ENCODE measurements at places on chromosomes 12 and 14. TPM values are rescaled to one million over a fixed set of nuclear protein-coding genes. Genes with fewer than 3 reads are reported as not detected.
A peak's percentile ranks its signal among the peaks of the same experiment; 100 is the strongest.

DNA sequence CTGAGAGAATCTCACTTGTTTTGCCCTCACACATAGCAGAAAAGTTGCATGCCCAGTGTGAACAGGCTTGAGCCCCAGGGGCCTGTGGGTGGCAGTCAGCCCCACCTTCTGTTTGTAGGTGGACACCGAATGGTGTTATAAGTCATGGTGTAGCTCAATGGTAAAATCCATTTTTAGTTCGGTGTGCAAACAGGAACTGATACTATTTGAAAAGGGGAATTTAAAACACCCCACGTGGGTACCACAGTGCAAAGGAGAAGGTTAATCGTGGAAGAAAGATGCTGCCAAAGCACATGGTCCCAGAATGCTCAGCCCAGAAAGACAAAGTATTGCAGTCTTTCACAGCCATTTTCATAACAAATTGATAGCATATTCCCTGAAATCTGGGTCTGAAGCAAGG is 71.8 kb upstream of the GZMB start:
- H3K27me3 ChIP-seq: peaks cover 4% of the 10 kb centered on the region
- H3K36me3 ChIP-seq: no peaks in the 10 kb centered on the region
- H3K27ac ChIP-seq: no peak overlapping the region
- H3K4me1 ChIP-seq: no peaks in the 10 kb centered on the region

DNA sequence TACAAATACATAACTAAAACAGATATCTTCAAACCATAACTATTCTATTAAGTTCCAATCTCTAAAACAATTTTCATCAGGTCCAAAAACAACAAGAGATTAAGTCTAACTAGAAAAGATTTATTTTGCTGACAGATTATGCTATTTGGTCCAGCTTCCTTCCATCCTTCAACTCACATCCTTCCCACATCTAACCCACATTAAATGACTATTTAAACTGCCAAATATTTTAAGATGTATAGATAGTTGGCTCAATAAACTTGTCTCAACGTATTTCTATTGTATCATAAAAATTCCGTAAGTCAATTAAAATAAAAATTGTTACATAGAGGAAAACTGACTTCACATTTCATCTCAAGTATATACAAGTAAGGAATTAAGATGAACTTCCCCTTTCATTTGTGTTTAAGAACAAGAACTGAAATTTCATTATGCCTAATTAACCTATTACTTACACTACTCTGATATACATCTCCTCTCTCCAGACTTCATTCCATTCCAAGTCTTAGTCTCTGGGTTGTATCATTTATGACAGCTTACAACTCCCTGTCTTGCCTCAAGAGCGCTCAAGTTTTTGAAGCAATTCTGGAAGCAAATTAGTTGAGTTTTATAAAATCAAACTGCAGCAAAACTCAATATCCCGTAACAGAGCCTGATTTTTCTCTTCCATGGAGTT is 25.4 kb downstream of the PAWR start:
- H3K4me3 ChIP-seq: no peak overlapping the region
- no peak overlapping the region for H3K27ac ChIP-seq
- H3K36me3 ChIP-seq: no peaks in the 10 kb centered on the region
- no peak for DNase-seq
- no peaks in the 10 kb centered on the region for H3K27me3 ChIP-seq

DNA sequence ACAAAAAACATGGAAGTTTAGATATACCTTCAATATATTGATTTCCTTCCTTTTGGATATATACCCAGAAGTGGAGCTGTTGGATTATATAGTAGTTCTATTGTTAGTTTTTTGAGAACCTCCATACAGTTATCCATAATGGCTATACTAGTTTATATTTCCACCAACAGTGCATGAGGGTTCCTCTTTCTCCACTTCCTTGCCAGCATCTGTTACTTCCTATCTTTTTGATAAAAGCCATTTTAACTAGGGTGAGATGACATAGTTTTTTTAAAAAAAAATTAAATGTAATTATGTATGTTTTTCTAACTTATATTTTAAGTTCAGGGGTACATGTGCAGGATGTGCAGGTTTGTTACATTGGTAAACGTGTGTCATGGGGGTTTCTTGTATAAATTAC is 10.0 kb upstream of the SLC38A4 start:
- no peak for DNase-seq
- no peak overlapping the region for H3K27ac ChIP-seq
- H3K27me3 ChIP-seq: peaks cover 40% of the 10 kb centered on the region
- no peak overlapping the region for H3K4me3 ChIP-seq
- peaks cover 8% of the 10 kb centered on the region for H3K4me1 ChIP-seq

- no peaks in the 10 kb centered on the region for H3K4me1 ChIP-seq
- DNase-seq: no peak
- H3K27me3 ChIP-seq: no peaks in the 10 kb centered on the region
Observed at GRCh38 chr12:49869816-49870500, 27.1 kb upstream of the BCDIN3D start.

DNA sequence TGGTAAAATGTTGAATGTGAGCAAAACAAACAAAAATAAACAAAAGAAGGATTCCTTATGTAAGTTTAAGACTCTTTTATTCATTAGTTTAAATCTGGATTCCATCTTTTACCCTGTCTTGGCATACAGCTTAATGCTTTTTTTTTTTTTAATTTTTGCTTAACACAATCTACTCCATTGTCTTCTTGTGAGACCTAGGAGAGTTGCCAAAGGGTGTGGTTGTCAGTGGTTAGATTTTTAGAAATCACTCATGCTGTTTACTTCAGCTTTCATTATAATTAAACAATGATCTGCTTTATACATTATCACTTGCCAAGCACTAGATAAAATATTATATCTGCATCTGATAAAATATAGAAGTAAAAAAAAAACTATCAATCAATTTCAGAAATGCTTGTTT is 77.7 kb upstream of the KITLG start:
- no peak overlapping the region for H3K27ac ChIP-seq
- DNase-seq: no peak
- H3K4me1 ChIP-seq: no peaks in the 10 kb centered on the region
- no peaks in the 10 kb centered on the region for H3K36me3 ChIP-seq
- no peaks in the 10 kb centered on the region for H3K27me3 ChIP-seq

DNA sequence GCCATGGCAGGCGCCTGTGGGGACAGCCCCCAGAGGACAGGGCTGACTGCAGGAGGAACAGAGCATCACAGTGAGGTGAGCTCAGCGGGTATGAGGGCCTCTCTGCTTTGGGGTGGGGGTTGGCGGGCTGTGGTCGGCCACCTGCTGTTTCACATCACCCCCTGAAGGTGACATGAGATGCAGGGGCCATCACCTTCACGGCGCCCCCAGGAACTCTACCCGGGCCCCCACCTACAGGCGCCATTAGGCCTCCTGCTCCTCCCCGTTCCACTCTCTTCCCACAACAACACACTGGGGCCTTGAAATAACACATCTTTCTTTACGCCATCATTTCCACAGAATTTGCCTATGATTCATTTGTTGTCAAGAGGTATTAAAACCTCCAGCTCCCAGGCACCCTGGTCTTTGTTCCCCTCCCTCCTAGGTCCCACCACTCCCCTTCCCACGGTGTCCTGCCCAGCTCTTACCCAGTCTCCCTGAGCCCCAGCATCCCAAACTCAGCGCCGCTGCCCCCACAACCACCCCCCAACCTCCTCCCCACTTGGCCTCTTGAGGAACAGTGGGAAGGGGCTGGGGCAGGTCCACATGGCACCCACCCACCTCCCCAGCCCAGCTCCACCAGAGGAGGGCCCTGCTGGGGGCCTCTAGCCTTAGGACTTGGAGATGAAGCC is 12.7 kb upstream of the HDAC7 start:
- DNase-seq: peak; percentile 89
- H3K27ac ChIP-seq: peak overlapping the region; percentile 98
- peak overlapping the region; percentile 77 for H3K4me3 ChIP-seq
- H3K27me3 ChIP-seq: no peaks in the 10 kb centered on the region
- H3K36me3 ChIP-seq: peaks cover 2% of the 10 kb centered on the region

DNA sequence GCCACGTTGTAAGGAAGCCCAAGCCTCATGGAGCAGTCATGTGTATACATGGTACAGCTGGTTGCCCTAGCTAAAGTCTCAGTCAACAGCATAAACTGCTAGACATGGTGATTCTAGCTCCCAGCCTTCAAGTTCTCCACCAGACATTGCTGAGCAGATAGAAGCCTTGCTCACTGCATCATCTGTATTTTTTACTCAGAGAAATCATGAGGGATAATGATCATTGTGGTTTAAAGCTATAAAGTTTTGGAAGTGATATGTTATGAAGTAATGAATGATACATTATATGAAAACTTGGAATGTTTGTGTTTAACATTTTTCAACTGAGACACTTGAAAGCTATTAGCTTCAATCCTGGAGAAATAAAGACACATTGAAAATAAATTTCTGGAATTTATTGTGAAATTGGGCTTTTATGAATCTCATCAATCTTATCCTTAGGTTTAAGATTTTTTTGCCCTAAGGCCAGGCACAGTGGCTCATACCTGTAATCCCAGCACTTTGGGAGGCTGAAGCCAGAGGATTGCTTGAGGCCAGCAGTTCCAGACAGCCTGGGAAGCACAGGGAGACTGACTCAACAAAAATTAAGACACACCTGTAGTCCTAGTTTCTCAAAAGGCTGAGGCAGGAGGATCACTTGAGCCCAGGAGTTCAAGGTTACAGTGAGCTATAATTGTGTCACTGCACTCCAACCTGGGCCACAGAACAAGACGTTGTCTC is 5.6 kb upstream of the NFATC4 start:
- peaks cover 39% of the 10 kb centered on the region for H3K27me3 ChIP-seq
- peaks cover 4% of the 10 kb centered on the region for H3K36me3 ChIP-seq
- peaks cover 18% of the 10 kb centered on the region for H3K4me1 ChIP-seq
- no peak for DNase-seq
- H3K27ac ChIP-seq: no peak overlapping the region

DNA sequence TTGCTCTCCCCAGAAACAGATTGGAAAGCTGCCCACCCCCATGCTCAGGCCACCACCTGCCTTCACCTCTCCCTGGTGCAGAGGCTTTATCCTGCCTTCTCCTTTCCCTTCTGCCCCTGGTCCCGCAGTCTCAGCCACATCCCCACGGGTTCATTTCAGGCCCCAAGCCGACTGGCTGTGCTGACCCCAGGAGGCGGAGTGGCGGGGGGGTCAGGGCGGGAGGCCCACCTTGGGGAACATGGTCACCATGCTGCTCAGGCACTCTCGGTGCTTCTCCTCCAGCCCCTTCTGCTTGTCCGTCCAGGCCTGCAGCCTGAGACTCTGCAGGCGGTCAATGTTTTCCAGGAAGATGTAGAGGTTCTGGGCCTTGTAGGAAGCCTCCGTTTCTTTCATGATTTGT is 6.9 kb downstream of the FAM186B start:
- H3K36me3 ChIP-seq: no peaks in the 10 kb centered on the region
- H3K4me3 ChIP-seq: no peak overlapping the region
- H3K27ac ChIP-seq: no peak overlapping the region

BMP4 gene
- 0.34 TPM for total RNA-seq

DNA sequence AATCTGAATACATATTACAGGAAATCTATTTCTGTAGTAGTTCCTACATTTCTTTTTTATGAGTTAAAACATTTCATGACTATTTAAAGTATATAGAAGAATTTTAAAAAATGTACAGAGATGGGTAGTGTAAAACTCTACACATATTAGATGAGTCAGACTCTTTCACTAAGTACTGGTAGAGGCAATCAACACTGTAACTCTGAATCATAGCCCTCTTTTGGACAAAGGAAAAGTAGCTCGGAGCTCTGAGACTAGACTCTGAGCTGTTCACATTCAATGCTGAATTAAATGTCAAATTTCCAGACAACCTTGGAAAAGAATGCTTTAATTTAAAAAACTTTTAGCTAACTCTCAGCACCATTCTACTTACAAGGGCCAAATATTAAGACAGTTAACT is 3.4 kb downstream of the PTCSC3 start:
- no peak overlapping the region for H3K4me3 ChIP-seq
- H3K27ac ChIP-seq: no peak overlapping the region
- no peaks in the 10 kb centered on the region for H3K36me3 ChIP-seq
- no peaks in the 10 kb centered on the region for H3K4me1 ChIP-seq

- peaks cover 3% of the 10 kb centered on the region for H3K27me3 ChIP-seq
- H3K4me1 ChIP-seq: no peaks in the 10 kb centered on the region
- H3K4me3 ChIP-seq: no peak overlapping the region
- no peak overlapping the region for H3K27ac ChIP-seq
Observed at GRCh38 chr14:71754422-71755095, 177.7 kb upstream of the RGS6 start.

GRCh38 chr12:25074954-25075353 is 120.0 kb downstream of the DNAI7 start:
- no peak overlapping the region for H3K27ac ChIP-seq
- no peaks in the 10 kb centered on the region for H3K27me3 ChIP-seq
- peaks cover 4% of the 10 kb centered on the region for H3K4me1 ChIP-seq
- peaks cover 27% of the 10 kb centered on the region for H3K36me3 ChIP-seq
- no peak for DNase-seq

- no peaks in the 10 kb centered on the region for H3K27me3 ChIP-seq
- H3K4me3 ChIP-seq: no peak overlapping the region
- no peak for DNase-seq
- H3K36me3 ChIP-seq: peaks cover 24% of the 10 kb centered on the region
Observed at GRCh38 chr12:76441016-76441415, 92.8 kb upstream of the BBS10 start.

DNA sequence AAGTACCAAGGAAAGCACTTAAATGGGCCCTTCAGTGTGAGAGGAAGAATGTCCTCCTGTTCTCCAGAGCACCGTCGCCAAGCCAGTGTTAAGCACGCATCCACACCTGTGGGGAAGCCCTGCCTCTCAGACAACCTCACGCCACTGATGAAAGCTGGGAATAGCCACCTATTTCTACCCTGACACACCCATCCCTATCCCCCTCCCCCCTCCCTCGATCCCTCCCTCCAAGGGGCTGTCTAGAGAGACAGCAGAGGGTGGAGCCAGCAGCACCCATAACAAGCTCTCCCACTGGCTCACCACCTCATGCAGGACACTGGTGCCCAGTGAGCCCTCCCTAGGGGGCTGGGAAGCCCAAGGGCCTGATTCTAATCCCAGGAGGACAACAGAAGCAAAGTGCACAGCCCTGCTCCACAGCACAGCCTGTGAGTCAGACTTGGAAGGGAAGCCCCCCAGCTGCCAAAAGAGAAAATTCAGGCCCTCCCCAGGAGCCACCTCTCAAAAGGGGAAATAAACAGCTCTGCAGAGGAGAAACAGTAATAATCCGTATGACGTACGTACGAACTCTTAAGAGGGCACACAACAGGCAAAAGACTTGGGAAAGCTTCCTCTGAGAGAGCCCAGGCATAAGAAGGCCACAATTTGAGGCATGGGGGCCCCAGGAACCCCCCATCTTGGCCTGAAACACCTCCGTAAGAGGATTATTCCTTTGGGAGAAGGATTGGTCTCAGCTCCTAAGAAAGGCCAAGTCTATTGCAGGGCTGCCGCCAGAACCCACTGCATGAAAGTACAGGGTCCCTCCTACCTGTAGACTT is 7.8 kb downstream of the PITPNM2 start:
- no peaks in the 10 kb centered on the region for H3K27me3 ChIP-seq
- H3K4me3 ChIP-seq: no peak overlapping the region
- no peak overlapping the region for H3K27ac ChIP-seq

All from activated CD4-positive, alpha-beta memory T cell treated with anti-CD3 and anti-CD28 coated beads for 36 hours (primary cell).